Thyroid gland (tissue), 4 donors: ENCODE measurements at places on chromosomes 7 and 10.

- no peak for DNase-seq
Measured at GRCh38 chr7:41567731-41568114, 135.2 kb downstream of the INHBA start.

DNA sequence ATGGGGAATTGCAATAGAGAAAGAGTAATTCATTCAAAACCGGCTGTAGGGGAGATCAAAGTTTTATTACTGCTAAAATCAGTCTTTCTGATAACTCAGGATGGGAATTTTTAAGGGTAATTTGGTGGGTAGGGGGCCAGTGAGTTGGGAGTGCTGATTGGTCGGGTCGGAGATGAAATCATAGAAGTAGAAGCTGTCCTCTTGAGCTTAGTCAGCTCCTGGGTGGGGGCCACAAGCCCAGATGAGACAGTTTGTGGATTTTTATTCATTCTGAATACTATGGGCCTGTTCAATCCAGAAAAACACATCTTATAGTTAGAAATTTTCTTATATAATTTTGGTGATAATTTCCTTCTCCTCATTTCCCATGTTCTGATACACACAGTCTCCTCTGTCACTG, 25.4 kb downstream of the CALD1 start:
- no peak for DNase-seq

- DNase-seq: no peak
Measured at GRCh38 chr7:38242814-38243213, 30.6 kb downstream of the TARP start.

DNA sequence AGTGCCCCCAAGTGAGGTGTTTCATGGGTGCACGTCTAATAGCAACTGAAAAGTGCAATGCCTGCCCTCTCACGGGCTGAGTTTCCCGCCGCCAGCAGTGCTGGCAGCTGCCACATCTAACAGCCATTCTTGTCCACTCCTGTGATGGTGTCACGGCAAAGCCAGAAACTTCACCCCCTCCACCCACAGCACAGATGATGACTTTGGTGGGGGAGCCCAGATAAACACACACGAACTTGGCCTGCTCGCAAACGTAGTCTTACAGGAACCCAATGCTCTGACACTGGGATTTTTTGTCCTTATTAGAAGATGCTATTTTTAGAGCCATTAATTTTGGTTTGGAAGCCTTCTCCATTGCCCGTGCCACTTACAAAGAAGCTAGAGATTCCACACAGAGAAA, 26.7 kb downstream of the CPXM2 start:
- no peak for DNase-seq

- no peak for DNase-seq
Measured at GRCh38 chr10:59611048-59611447, 98.6 kb downstream of the SLC16A9 start.

DNA sequence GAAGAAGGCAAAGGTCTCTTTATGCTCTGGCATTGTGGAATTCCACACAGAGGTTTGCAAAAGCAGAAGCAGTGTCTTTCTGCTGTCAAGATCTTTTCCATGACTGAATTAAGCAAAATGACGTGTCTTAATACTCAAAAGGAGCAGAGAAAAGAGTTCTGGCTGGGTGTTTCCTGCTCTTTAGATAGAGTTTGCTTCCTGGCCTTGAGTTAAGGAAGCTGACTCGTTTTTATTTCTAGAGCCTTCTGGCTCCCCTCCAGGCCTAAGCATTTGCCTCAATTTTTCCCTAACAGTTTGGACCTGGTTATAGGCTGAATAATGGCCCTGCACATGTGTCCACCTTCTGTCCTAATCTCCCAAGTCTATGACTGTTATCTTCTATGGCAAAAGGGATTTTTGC, 21.6 kb downstream of the TAS2R41 start:
- no peak for DNase-seq
